ENCODE measurements at places on chromosomes 3 and 15.

- no peak for DNase-seq
These were observed 722 bp upstream of the ZXDC start for GRCh38 chr3:126476166-126477060.

DNA sequence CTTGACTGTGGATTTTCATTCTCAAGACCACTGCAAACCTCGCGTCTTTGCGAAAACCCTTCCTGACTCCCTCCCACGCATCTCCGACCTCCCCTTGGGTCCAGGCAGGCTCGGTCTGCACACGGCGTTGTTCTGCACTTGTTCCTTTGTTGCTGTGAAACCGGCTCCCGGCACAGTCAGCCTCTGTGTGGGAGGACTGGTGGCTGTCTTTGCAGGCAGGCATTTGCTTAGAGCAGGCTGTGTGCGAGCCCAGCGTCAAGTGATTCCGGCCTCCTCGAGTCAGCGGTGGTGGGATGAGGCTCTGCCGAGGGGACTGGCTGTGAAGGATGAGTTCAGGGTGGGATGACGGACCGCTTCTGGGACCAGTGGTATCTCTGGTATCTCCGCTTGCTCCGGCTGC lies 102.6 kb upstream of the ROPN1 start:
- DNase-seq = no peak

DNA sequence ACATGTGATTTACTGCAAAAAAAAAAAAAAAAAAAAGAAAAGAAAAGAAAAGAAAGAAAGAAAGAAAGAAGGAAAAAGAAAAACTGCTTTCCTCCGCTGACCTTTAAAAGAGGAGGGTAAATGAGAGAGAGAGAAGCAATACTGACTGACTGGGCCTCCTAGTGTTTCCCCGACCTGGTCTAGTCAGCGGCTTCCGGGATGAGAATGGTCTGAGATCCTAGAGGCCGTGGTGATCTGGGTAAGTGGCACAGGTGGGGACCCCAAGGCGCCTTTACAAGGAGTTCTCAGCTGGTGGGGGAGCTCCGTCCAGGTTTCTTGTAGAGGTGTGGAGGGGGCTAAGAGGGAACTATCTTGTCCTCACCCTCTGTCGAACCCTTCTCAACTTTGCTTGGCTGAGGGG lies 223.1 kb downstream of the MEIS2 start:
- DNase-seq = no peak

DNA sequence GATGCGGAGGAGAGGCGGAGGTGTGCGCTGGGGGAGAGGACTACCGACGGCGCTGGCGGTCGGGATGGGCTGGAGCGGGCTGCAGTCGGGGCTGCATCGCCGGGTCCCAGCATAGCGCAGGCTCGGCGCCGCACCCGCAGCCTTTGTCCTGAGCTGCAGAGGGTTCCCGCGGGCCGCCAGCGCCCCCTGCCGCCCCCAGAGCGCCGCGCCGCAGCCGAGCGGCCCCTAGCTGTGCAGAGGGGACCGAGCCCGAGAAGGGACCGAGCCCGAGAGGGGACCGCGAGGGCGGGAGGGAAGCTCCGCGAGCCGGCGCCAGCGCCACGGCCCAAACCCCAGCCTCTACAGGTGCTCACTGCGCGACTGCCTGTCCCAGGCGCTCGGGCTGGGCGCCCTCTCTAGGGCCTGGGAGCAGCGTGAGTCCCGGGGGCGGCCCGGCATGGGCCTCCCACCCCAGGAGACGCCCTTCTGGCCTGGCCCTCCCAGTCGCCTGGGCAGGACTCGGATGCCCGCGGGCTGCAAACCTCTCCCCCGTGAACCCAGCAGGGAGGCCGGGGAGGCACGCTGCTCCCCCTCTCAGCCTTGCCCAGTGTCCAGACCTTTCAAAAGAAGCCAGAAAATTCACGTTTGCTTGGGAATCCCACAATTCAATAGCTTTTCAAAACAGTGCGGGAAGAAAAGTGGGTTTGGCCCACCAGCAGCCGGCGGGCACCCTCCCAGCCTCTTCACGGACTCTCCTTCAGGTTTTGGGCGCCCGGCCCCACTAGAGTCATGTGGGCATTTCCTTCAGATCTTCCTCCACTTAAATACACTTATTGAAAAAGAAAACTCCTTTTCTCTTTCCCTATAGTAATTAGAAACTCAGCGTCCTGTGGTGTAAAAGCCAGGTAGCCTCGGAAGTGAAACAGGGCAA lies 134.7 kb downstream of the TPRA1 start:
- peak; percentile 89 for DNase-seq

DNA sequence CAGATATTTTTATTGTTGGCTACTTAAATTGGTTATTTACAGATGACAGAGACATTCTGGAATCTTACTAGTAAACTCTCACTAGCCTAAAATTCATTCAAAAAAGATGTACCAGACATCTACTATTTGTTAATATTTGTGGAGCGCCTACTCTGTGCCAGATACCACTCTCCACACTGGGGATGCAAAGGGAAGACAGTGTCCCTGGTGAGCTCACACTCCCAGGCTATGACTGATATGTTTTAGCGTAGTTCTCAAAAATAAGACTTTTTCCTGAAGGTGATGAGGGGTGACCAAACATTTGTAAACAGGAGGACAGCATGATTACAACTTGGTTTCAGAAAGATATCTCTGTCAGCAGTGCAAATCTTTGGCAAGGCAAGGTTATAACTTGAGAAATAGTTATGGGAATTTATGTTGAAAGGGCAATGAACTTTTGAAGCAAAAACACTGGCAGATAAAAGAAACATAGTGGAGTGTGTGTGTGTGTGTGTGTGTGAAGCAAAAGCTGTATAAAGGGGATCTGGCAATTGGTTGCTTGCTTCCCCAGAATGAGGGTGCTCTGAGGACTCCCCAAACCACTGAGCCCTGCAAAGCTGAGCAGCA lies 51.2 kb downstream of the HACD2 start:
- no peak for DNase-seq

DNA sequence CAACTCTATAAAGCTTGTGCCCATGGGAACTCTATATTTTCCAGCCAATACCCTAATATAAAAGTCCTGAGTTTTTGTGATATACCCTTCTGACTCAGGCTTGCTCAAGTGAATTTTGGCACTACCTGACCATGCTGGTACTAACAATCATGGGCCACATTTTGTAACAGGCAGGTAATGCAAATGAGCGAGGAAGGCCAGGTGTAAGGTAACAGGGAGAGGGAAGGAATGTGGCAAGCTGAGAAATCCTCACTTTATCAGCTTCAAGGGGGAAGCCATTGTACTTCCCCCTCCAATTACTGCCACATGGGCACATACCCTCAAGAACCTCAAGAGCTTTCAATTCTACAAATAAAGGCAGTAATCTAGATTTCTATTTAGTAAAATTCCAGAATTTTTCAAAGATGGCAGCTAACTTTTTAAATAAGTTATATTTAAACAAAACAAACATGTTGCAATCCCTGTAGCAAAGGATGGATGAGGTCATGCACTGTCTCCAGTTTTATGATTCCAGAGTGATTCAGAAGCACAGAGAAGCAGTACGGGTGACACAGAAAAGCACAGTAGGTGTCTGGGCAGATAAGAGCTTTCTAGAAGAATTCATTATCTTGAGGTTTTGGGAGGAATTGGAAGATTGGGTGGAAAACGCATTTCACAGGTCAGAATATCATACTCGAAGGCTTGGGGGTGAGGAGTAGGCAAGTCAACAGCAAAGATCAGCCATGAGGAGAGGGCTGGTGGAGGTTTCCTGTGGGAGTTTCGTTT lies 87.6 kb downstream of the FOXP1 start:
- DNase-seq = no peak

GRCh38 chr3:11510001-11510340 lies 133.7 kb downstream of the VGLL4 start:
- DNase-seq = no peak

DNA sequence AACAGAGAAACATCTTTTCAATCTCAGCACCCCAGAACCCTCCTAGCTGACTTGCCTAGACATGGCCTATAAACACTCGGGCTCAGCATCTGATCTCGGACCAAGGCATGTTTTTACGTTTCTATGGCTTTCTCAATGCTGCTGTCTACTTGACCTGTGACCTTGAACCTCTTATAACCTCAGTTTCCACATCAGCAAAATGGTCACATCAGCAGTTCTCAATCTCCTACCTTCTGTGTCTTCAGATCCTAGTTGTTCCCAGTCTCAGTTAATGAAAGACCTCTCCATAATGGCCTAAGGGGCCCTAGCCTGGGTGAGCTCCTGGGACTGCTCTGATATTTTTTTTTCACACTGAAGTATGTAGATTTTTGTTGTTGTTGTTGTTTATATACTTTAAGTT lies 39.6 kb downstream of the SSUH2 start:
- peak; percentile 0 for DNase-seq

GRCh38 chr3:37630441-37630840 lies 231.2 kb upstream of the CTDSPL start:
- DNase-seq = no peak

DNA sequence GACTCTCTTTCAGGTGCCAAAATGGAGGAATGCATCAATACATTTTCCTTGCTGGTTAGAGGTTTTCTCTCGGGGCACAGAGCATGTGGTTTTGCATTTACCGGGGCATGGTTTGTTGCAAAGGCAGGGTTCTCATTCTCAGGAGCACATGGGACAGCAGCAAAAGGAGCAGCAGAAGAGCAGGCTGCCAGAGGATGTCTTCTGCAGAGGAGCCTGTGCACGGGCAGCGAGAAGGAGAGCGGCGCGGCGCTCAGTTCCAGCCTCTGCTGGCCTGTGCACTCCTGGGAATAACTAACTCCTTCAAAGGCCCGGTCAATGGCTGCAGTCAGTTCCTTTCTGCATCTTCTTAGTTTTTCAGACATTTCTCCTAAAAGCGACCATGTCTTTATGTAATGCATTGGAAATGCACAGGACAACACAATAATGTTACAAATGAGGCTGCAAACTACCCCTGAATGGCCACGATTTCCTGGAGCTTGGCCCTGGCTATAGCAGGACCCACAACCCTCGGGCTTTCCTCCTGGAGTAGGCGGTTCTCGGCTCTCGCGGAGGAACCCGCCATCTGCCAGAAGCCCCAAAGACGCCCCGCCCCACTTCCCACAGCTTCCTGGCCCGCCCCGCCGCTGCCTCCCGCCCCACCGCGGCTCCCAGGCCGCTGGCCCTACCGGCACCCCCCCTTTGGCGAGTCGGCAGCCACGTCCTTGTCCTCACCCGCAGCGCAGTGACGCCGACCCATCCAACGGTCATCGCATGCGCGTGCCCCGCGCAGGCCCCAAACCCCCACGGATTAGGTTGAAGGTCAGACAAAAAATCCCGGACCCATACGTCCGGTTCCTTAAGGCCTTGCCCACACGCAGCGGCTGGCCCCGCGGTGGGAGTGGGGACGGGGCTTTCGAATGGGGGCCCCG lies at the start of gene C3orf62:
Gene C3orf62, minus strand, starts transcription at position 758 of the 908 bp plus-strand sequence. Its CDS starts 360 bp downstream, at position 398.
- DNase-seq = peak; percentile 72

GRCh38 chr15:26049900-26050657 lies 187.0 kb upstream of the ATP10A start:
- DNase-seq = no peak

- DNase-seq = no peak
These were observed 200.4 kb downstream of the TAFA4 start for GRCh38 chr3:68731921-68732320.

- peak; percentile 78 for DNase-seq
These were observed 267.5 kb upstream of the CHRM5 start for GRCh38 chr15:33700695-33701303.

DNA sequence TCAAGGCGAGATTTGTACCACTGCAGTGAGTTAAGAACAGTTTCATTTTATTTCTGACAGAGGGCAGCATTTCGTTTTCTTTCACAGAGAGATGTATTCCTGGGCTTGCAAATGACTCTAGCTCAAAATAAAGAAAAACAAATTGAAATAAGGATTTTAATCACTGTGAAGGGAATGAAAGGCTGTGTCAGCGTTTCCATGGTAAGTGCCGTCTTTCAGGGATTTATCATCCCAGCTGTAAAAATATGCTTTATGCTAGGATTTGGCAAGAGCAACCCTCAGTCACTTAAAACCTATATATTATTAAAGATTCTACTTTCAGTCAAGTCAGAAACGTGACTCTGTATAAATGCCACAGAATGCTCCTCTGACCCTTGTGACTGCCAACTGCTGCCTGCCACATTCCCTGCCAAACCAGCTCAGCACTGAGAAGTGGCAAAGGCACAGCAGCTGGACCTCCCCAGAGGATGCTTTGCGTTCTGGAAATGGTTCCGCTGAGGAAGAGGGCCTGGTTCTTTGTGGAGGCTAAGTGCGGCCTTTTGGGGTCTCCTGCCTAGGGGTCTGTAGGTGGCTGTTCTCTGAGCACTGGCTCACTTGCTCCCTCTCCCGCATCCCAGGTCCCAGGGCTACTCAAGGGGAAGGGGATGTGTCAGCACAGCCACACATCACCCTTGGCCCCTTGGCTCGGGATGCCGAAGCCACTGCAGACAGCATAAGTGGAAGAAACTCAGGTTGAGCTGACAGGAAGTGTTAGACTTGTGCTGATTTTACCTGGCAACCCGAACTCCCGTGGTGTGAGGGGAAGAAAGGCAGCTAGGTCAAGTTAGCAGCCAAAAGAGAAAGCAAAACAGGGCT lies 56.6 kb upstream of the POMGNT2 start:
- DNase-seq = no peak

- no peak for DNase-seq
These were observed 32.0 kb upstream of the CCDC174 start for GRCh38 chr3:14619605-14620004.

- DNase-seq = no peak
These were observed 54.8 kb upstream of the CHRM5 start for GRCh38 chr15:33913459-33913858.

DNA sequence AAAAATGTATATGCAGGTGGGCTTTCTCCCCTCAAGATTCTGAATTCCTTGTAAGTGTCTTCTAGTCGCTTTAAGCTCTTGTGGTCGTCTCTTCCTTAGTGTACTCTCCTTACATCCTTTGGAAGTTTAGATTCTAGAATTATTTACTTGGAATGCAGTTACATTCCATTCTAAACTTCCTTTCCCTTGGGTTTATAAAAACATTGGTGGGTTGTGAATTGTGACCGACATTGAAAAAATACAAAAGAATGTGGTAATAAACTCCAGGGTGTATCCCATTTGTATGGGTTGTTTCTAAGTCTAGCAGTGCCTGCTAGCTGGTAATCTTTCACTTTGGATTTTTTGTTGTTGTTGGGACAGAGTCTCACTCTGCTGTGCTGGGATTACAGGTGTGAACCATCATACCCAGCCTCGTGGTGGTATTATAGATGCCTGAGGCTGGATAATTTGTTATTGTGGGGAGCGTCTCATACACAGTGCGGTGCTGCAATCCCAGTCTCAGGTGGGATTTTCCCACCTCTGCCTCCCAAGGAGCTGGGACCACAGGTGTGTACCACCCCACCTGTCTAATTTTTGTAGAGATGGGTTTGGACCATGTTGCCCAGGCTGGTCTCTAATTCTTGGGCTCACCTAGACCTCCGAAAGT lies 9.1 kb downstream of the CHD2 start:
- DNase-seq = no peak

- no peak for DNase-seq
These were observed 11.2 kb upstream of the CCR8 start for GRCh38 chr3:39318301-39318700.

- no peak for DNase-seq
These were observed 30.9 kb upstream of the ARRDC4 start for GRCh38 chr15:97929456-97930229.

DNA sequence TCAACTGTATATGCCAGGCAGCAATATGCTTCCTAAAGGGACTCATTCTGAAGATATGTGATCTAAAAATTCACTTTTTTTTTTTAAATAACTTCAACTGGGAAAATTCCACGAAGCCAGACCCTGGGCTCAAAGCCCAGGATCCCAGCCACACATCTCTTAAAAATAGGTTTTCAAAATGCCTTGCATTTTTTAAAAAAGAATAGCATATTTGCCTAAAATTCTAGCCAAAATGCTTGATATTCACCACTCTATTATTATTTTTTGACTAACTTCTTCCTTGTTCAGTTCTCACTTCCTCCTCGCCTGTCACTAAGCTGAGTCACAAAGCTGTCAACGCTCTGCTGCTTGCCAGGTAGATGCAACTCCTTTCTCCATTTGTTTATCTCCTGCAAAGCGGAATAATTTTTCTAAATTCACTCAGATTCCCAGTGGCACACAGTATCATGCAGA lies 28.0 kb upstream of the VGLL4 start:
- no peak for DNase-seq

Measured in type B pancreatic cell (in vitro differentiated cells).